Fibroblast of the aortic adventitia (primary cell): ENCODE measurements at places on chromosomes 4 and X. TPM values are rescaled to one million over a fixed set of nuclear protein-coding genes. Genes with fewer than 3 reads are reported as not detected.

The ARHGEF38 gene
- total RNA-seq, result not detected in 2 replicates

The HSFX3 gene
- total RNA-seq, result not detected in 2 replicates

- peak; percentile 41 for DNase-seq
These were observed 22.7 kb upstream of the TMPRSS11F start for GRCh38 chr4:68152411-68152810.

DNA sequence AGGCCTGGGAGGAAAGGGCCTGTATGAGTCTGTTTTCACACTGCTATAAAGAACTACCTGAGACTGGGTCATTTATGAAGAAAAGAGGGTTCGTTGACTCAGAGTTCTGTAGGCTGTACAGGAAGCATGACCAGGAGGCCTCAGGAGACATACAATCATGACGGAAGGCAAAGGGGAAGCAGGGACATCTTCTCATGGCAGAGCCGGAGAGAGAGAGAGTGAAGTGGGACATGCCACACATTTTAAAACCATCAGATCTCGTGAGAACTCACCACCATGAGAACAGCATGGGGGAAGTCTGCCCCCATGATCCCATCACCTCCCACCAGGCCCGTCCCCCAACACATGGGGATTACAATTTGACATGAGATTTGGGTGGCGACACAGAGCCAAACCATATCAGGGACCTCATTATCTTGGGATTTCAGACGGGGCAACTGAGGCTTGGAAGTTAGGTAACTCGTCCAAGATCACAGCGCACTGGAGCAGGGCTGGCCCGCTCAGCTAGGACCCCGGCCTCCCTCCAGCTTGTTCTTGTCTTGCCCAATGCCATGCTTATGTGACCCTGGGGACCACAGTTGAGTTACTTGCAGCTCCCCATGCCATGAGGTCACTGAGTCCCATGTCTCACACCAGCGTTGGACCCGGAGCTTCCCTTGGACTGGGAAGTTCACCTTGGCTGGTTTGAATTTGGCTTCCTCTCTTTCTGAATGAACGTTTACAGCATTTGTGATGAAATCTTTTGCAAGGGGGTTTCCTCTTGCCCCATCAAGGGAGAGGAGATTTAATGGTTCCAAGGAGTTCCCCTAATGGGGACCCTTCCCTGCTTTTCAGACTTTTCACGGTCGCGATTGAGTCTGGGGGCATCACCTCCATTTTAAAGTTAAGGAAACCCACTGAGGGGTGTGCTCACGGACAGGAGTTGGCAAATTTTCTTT, 18.1 kb downstream of the HTRA3 start:
- DNase-seq, result no peak

DNA sequence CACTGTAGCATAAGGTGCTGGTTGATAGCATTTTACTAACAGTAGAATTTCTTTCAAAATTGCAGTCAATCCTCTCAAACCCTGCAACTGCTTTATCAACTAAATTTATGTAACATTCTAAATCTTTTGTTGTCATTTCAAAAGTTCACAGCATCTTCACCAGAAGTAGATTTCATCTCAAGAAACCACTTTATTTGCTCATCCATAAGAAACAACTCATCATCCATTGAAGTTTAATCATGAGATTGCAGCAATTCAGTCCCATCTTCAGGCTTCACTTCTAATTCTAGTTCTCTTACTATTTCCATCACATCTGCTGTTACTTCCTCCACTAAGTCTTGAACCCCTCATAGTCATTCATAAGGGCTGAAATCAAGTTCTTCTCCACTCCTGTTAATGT, 21.7 kb downstream of the LAMTOR3 start:
- DNase-seq, result no peak

GRCh38 chrX:25166546-25166945, 150.8 kb upstream of the ARX start:
- DNase-seq, result no peak

DNA sequence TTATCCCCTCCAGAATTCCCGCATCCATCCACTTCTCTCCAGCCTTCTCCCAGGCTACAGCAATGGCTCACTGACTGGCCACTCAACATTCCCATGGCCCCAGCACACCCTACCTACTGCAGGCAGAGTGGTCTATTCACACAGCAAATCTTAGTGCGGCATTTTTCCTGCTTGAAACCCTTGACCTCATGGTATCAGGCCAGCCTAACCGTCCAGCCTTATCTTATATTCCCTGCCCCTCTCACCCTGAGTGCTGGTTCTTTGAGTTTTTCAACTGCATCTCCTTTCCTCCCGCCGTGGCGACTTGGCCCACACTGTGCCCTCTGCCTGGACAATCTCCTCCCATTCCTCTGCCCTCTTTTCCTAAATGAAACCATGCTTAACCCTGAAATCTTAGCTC, 10.0 kb upstream of the S100G start:
- no peak for DNase-seq

DNA sequence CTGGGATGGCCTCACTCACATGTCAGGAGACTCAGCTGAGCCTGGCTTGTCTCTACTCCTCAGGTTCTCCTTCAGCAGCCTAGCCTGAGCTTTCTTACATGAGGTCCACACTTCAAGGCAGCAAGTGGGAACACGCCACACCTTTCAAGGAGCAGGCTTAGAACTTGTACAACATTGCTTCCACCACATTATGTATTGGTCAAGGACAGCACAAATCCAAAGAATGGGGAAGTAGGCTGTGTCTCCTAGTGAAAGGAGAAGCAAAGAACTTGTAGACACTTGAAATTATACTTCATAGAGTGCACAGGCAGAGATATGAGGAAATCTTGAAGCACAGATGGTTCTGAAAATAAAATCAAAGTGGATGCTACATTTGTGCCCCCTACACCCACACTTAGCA, 120.9 kb upstream of the NOCT start:
- no peak for DNase-seq

DNA sequence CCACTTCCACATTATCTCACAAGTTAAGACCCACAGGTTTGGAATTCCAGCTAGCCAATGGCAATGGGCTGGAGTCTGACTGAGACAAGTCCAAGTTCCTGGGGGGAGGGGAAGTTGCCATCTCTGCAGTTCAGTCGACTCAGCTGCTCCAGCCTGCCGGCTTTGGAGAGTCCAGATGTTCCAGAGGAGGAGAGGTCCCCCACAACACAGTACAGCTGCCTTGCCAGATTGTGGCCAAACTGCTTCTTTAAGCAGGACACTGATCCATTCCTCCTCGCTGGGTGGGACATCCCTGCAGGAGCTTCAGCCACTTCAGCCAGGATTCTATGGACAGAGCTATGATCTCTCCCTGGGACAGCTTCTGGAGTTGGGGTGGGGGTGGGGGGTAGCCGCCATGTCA, 199.2 kb downstream of the EDA start:
- no peak for DNase-seq
